ENCODE measurements at places on chromosomes 7 and 10.

GRCh38 chr7:102834999-102835398 is 77.8 kb upstream of the LRRC17 start:
- DNase-seq, result no peak

DNA sequence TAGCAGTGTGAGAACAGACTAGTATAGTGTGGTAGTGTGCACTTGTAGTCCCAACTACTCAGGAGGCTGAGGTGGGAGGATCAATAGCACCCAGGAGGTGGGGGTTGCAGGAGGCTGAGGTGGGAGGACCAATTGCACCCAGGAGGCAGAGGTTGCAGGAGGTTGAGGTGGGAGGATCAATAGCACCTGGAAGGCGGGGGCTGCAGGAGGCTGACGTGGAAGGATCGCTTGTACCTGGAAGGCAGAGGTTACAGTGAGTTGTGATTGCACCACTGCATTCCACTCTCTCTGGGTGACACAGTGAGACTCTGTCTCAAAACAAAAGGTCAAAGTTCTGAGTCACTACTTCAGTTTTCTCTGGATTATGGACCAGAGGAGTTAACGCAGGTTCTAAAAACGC is 22.6 kb upstream of the DIP2C start:
- no peak for DNase-seq

- DNase-seq, result no peak
Observed at GRCh38 chr10:93390306-93391090, 91.6 kb downstream of the MYOF start.

GRCh38 chr7:33495207-33495606 is 365.8 kb downstream of the BBS9 start:
- no peak for DNase-seq

DNA sequence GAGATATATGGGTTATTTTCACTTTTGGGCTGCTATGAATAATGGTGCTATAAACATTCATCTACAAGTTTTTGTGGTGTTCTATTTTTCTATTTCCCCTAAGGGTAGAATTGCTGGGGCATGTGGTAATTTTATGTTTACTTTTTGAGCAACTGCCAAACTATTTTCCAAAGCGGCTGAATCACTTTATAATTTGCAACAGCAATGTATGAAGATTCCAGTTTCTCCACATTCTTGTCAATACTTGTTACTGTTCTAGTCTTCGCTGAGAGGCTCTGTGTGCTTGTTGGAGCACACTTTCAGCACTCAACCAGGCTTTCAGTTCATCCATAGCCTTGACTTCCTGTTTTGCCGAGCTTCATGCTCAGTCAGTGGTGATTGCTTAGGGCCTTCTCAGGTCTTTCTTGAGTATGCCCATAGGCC is 39.0 kb downstream of the ADK start:
- DNase-seq, result no peak

- DNase-seq, result no peak
Observed at GRCh38 chr10:77867124-77867719, 59.3 kb downstream of the DLG5 start.

DNA sequence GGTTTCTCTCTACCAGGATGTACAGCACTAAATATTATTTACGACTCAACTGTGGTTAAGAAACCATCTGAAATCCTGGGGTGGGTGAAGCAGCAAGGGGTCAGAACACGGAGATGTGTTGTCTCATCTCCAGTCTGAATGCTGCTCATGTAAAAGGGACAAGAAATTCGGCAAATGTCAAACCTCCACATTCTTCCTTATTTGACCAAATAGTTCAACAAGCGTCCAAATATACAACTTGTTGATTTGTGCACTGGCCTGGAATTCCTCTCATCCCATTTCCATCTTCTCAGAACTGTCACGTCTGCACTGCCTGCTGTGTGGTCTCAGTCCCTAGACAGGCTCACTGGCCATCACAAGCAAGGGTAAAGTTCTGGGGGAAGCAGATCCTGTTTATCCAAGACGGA is 520.0 kb downstream of the PARD3 start:
- DNase-seq, result no peak

DNA sequence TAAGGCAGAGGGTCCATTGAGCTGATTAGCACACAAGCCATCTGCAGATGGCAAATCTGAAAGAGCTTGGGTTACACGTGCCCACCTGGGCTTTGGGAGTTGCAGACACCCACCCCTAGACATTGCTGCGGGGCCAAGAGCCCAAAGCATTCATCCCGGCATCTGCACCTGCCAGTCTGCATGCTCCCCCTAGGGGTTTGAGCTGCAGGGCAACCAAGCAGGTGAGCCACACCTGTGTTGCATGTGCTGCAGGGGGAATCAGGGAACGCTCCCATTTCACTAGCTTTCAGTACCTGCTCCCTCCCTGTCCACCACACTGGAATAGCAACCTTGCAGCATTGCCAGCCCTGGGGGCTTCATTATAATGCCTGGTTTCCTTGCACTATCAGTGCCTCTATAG is 21.1 kb downstream of the C7orf33 start:
- DNase-seq, result no peak

DNA sequence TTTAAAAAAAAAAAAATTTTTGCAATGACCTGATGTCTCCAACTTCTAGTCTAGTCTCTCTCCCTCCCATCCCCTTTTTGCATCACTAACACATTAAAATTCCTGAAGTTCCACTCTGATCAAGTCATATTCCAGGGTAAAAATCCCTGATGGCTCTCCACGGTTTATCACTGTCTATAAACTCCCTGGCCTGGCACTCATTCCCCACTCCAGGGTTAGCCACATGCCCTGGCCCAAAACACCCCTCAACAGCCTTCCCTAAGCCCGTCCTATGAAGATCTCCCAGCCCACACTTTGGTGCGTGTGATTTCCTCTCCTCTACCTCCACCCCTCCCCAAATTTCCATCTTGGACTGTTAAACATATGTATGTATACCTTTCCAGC is 125.4 kb downstream of the JAZF1 start:
- DNase-seq, result no peak

GRCh38 chr7:93146472-93147141 is 1.6 kb downstream of the SAMD9L start:
- DNase-seq, result no peak

GRCh38 chr7:27685209-27685608 is 22.5 kb upstream of the HIBADH start:
- DNase-seq, result no peak

- no peak for DNase-seq
Observed at GRCh38 chr7:6489612-6490011, 41.9 kb upstream of the DAGLB start.

DNA sequence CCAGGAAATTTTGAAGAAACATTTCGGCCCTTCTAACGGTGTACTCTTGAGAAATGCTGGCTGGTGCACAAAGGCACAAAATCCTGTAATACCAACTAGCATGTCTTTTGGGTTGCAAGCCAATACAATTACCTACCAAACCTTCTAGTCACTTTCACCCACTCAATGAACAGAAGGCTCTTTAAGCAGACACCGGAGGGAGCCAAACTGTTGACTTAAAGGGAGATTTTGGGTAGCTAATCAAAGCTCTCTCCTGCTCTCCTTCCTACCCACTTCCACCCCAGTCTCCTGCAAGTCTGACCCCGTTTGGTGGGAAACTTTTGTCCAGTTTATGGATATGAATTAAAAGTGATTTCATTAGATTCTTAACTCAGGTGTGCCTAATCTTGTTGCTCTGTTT is 24.0 kb downstream of the GRM3 start:
- DNase-seq, result no peak

- DNase-seq, result no peak
Observed at GRCh38 chr7:8160779-8161345, 101.1 kb downstream of the ICA1 start.

- no peak for DNase-seq
Observed at GRCh38 chr7:298375-298702, 8.4 kb downstream of the FOXL3 start.

DNA sequence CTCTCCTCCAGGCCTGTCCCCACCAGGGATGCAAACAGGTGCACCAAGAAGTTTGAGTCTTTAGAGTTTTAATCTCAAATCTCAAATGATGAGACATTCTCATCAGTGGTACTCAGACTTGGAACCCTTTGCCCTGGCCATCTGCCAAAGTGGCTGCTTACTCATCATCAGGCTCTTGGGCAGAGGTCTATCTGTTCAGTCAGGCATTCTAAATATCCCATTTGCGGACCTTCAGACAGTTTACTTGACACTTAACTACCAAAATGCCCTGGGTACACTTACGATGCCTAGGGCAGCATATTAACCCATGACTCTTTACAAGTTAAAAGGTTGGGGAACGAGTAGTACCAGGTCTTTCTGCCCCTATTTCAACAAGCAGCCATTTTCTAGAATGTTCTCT is 61.2 kb upstream of the YAE1 start:
- peak; percentile 2 for DNase-seq

DNA sequence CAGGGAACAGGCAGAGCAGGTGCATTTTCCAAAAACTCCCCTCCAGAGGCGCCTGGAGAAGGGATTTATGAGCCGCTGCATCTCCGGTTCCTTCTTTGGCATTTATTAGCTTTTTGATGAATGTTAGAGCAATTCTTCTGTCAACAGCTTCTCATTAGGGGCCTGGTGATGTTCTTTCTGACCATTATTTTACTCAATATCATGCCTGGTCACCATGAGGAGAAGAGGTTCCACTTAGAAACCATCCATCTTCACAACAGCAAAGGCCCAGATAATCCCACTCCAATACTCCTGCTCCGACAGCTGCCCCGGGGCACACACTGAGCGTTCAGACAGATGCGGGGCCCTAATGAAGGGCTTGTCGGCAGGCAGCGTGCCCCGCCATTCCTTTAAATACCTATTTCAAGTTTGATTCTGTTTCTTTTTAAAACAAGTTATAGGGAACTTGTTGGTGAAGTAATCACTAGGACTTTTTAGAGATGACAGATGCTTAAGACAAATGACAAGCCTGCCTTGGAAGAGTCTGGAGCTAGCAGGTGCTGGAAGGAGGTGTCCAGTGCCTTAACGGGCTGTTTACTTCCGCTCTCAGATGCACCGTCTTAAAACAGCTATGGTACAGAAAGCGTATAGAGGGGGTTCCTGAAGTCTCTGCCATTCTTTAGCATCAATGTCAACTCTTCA is 31.7 kb downstream of the ECHDC3 start:
- DNase-seq, result no peak

- no peak for DNase-seq
Observed at GRCh38 chr7:9625953-9626352, 1192.5 kb downstream of the NXPH1 start.

GRCh38 chr7:91993976-91994375 is 53.3 kb downstream of the AKAP9 start:
- no peak for DNase-seq

- DNase-seq, result no peak
Observed at GRCh38 chr7:144907577-144907976, 71.7 kb upstream of the TPK1 start.

DNA sequence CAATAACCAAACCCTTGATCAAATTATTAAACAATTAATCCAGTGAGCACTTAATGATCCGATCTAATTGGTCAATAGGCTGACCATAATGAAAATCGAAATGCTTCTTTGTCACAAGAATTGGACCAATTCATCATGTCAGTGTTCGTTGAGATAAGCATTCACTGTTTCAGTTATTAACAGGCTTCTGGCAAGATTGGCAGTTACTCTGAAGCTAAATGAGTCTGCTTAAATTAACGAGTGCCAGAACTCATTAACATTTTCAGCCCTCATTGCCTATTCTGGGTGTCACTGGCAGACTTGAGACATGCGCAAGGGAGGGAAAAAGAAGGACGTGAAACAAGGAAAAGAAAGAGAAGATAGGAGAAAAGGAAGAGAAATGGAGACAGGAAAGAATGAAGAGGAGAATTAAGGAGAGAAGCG is 30.7 kb upstream of the SLC26A3 start:
- no peak for DNase-seq

DNA sequence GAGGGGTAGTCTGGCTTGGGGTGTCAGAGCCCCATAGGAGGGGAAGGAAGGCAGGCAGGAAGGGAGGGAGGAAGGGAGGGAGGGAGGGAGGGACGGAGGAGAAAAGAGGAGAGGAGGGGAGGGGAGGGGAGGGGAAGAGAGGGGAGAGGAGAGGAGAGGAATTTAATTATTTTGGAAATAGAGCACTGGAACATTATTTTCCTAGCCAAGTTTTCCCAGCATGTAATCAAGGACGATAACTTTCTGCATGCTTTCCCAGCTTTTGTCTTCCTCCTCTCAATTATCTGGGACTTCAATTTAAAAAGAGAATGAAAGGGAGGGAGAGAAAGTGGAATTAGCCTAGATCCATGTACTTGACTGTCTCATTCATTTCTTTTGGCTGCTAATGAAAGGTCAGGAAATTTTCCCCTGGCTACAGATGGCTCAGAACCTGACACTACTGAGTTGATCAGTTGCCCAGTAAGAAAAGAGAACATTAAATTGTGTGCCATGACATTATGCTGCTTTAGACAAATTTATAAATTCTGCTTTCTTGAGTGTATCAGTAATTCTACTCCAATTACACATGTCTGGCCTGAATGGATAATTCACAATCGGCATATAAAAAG is 148.8 kb downstream of the LRRC4 start:
- DNase-seq, result no peak

GRCh38 chr10:48525113-48525512 is 79.8 kb downstream of the ARHGAP22 start:
- DNase-seq, result no peak

GRCh38 chr10:62085404-62085803 is 183.2 kb downstream of the RTKN2 start:
- no peak for DNase-seq

- no peak for DNase-seq
Observed at GRCh38 chr7:3880228-3880987, 579.4 kb downstream of the SDK1 start.

- DNase-seq, result no peak
Observed at GRCh38 chr10:78702186-78702585, 366.6 kb upstream of the ZMIZ1 start.

GRCh38 chr10:46091080-46091827 is 45.2 kb upstream of the MSMB start:
- DNase-seq, result peak; percentile 14

DNA sequence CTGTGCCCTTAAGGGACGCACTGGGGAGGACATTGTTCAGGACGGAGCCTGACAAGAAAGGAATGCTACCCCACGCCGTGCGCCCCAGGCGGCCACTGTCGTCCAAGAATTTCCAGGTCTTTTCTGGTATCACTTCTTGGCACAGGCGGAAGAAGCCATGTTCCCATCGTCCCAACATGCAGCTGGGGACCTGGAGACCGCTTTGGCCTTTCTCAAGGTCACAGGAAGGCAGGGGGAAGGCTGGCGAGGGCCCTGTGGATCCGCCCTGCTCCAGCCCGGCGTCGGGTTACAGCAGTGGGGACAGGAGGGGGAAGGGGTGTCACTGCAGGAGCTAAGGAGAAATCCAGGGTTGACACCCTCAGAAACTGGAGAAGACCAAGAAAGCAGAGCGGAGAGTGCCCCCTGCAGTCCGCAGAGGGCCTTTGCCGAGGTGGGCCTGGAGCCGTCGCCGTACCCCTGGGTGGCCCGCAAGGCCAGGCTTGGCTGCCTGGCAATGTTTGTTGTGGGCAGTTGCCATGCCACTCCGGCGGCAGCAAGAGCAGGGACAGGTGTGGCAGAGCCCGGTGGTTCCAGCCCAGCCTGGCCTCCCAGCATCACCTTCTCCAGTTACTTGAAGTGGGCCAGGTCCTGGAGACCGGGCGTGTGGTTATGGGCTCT is 104.1 kb downstream of the LHPP start:
- no peak for DNase-seq
